Mesothelial cell of epicardium (in vitro differentiated cells): ENCODE measurements at places on chromosomes 12 and 14.

- DNase-seq: no peak
These were observed 9.1 kb downstream of the FAM181A start for GRCh38 chr14:93936245-93936644.

GRCh38 chr12:109868182-109869051 lies 11.9 kb downstream of the GLTP start:
- DNase-seq: no peak

- DNase-seq: no peak
These were observed 1.1 kb downstream of the KITLG start for GRCh38 chr12:88579161-88579517.

DNA sequence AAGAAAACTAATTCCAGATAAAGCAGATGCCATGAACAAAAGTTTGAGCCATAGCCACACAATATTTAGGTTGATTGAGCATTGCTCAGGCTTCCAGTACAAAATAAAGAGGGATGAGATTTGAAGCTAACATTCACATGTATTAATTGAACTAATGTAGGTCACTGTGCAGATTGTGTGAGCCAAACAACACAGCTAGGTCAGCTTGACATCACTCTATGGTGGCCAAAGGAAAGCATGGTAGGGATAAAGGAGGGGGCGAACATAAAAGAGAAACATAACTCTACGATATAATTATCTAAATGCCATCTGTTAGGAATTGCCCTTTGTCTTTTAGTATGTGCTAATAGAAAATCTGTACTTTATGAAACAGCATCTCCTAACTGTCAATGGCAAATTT lies 477.7 kb upstream of the SYT1 start:
- no peak for DNase-seq

GRCh38 chr14:40494483-40494882 lies 1062.2 kb upstream of the FBXO33 start:
- DNase-seq: no peak

DNA sequence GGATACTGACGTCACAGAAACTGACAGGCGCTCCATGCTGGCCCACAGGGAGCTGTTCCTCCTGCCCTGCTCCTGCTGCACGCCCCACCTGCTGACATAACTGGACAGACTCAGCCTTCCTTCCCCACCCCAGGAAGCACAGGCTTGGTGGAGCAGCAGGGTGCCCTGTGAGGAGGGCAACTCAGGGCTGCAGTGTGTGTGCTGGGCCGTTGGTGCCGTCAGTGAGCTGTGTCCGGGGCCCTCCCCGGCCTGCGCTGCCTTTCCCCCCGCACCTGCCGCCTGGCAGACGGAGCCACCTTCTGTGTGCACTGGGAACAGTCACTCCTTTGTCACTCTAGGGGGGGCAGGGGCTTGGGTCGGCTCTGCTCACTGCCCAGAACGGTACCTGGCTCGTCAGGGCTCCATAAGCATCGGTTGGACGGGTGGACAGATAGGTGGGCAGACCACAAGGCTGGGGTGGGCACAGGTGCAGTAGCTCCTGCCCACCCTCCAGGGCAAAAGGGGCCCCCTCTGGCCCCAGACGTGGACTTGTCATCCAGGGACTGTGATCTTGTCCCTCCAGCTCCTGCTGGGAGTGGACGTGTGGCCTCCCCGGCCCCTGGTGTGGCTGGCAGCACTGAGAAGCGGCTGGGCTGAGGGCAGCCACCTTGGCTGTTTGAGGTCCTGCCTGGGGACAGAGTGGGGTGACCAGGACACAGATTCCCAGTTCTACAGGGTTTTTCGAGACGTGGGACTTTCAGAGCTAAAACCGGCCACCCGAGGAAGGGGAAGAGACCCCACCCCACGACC lies 32.8 kb downstream of the FBRSL1 start:
- no peak for DNase-seq

DNA sequence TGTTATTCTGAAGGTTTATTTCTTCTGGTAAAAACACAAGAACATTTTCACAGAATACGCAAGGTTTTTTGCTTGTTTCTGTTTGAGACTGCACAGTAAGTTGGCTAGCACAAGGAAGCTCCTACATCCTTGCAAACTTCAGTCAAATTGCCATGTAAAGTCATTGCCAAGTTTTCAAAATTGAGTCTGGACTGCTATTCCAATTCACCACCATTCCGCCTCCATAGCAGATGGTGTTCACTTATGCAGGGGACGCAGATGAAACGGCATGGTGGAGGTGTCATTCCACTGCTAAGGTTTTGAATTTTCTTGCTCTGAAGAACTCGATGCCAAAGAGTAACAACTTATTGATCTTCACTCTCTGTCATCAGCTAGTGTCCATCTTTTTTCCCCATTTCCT lies 303.9 kb upstream of the SYT1 start:
- no peak for DNase-seq
